ENCODE measurements at places on chromosomes 7 and 10.

DNA sequence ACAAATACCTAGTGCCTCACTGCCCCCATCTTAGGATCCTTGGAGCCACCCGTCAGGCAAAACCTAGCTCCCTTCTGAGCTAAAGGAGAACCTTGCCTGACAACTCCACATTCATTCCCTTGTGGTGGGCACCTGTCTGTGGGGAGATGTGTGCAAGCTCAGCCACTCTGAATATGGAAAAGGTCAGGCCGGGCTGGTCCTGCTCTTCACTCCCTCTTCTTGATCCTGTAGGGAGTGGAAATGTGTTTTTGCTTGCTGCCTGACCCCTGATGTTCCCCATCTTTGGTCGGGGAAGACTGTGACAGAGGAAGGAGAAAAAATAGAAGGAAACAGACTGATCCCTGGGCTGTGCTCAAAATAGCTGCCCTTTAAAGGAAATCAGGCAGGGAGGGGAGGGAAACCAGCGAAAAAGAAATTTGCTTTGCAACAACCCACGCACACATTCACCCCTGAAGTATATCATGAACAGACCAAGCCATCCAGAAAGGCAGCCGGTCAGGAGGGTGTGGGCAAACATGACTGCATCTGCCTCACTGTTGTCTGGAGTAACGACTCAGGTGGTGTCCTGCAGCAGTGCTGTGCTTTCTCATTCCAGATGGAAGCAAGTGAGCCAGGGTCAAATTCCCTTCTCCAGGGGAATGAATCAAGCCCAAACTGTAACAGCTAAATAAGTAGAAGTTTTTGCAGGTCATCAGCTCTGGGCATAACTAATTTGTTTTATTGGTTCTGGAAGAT is 74.0 kb downstream of the SCRN1 start:
- DNase-seq, result no peak

DNA sequence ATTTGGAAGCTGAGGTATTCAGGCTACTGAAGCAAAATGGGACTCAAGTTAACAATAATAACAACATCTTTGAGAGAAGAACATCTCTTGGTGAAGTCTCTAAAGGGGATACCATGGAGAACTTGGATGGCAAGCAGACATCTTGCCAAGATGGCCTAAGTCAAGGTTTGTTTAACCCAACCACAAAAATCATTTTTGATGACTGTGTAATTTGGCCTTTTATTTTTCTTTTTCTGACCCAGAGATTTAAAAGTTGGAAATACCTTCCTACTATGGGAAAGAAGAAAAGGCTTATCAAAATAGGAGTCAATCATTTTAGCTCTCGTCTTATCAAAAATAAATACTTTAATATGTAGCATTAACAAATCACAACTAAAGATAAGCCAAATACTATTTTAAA is 72.4 kb downstream of the PON1 start:
- no peak for DNase-seq

- DNase-seq, result no peak
Observed at GRCh38 chr7:2373124-2373556, 18.5 kb downstream of the EIF3B start.

GRCh38 chr10:71213761-71214440 is 1.5 kb downstream of the UNC5B start:
- peak; percentile 69 for DNase-seq

- no peak for DNase-seq
Observed at GRCh38 chr10:89684604-89685003, 16.8 kb upstream of the KIF20B start.

DNA sequence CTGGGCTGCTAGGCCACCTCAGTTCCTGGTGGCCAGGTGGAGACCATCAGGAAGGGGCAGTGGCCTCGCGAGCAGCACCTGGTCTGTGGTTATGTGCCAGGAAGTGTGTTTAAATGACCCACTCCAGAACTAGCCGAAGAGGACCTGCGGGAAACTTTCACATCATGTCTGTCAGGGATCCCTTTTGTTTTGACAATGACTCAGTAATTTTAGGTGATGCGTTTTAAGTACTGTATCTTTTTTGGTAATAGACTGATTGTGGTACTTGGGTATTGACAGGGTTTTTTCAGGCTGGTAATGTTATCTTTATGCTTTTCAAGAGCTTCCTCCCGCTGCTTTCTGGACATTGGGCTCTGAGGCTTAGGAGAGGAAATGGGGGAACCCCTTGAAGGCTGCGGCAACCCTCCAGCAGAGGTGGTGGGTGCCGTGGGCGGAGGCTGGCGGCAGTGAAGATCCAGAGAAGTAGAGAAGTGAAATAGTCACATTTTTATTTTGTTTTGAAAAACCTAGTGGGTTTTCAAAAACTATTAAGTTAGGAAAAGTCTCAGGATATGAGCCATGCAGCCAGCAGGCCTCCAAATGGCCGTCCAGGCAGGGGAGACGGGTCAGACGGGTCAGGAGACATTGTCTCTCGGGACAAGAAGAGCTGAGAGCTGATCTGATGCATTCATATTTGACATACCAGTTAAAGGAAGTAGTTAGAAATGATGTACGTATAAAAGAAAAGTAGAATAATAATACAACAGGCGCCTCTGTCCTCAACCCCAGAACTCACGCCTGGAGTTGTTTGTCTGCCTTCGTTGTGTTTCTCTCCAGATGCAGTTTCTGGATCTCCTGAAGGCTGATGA is 27.7 kb downstream of the PPP2R2D start:
- no peak for DNase-seq

GRCh38 chr7:133060004-133060403 is 21.9 kb downstream of the CHCHD3 start:
- no peak for DNase-seq

- DNase-seq, result no peak
Observed at GRCh38 chr10:33798754-33799153, 464.3 kb upstream of the NRP1 start.

DNA sequence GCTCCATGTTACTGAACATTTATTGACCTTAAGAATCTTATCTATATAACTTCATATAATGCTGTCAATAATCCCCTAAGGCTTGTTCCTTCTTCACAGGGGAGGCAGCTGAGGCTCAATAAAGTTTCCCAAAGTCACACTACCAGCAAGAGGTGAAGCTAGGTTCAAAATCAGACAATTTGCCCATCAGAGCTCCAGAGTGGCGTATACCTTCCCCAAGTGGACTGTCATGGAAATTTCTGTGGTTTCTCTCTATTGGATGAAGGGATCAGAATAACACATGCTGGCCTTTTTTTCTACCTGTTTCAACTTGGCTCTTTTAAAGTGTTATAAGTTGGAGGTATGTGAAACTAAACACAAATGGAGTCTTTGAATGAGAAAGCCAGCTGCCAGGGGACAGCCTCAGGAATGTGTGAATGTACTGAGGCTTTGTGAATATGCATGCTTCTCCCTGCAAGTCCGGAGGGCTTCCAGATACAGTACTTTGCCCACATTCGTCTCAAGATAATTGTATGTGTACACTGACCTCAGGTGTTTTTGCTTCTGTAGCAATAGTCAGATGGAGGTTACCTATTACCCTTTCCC is 656.3 kb upstream of the CELF2 start:
- no peak for DNase-seq

DNA sequence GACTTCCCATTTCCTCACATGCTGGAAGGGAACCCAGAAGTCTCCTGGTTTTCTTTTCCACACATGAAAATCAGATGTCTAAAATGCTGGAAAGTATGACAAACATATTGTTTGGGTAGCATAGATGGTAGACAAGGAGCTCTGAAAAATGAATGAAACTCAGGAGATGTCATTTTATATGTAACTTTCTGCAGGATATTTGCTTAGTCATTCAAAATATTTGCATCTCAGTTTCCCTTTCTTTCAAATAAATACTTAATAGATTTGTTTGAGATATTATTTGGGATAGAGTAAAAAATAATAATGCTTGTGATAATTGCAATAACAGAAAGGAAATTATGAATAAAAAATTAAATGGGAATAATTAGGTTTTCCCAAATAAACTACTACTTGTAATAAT is 298.9 kb upstream of the ADARB2 start:
- DNase-seq, result no peak

GRCh38 chr10:86943316-86944030 is 13.9 kb downstream of the MMRN2 start:
- DNase-seq, result no peak

DNA sequence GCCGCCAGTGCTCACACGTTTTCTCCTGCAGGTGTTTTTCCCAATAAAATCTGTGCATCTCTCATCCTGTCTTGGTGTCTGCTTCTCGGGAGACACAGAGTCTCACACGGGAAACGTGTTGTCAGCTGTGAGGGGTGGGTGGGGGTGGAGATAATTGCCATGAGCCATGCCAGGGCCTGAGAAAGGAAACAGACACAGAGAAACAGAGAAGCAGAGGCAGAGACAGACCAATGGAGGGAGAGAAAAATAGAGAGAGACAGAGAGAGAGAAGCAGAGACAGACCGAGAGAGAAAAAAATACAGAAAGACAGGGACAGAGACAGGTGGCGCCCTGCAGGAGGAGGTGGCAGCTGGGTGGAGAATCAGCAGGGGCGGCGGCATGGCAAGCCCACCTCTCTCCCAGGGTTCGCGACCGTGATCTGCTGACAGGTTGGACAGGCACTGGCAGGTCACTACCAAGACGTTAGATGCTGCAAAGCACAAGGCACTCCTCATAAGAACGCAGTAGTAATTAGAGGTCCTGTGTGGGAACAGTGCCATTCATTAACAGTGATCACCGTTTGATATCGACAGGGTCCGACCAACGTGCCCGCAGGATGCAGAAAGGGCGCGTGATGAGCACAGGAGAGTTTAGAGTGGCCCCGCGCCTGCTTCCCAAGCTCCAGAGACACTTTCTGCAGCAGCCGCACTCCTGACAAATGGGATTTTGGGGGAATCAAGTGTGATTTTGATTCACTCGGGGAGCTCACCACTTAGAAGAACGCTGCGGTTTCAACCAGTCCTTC is 70.5 kb upstream of the INSIG1 start:
- no peak for DNase-seq

DNA sequence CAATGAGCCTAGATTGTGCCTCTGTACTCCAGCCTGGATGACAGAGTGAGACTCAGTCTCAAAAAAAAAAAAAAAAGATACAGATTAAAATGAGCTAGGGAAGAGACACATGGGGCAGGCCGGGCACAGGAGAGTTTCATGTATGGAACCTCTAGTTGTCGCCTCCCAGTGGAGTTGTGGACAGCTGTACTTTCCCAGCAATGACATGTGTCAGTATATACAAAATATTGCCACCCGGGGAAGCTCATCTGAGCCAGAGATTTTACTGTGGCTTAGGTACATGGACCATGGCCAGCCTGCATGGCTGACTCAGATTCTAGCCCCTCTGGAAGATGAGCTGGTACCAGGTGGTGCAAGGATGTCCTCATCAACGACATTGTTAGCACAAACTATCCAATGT is 87.4 kb downstream of the COL26A1 start:
- DNase-seq, result no peak

- DNase-seq, result no peak
Observed at GRCh38 chr10:69703256-69703655, 73.2 kb downstream of the FAM241B start.

DNA sequence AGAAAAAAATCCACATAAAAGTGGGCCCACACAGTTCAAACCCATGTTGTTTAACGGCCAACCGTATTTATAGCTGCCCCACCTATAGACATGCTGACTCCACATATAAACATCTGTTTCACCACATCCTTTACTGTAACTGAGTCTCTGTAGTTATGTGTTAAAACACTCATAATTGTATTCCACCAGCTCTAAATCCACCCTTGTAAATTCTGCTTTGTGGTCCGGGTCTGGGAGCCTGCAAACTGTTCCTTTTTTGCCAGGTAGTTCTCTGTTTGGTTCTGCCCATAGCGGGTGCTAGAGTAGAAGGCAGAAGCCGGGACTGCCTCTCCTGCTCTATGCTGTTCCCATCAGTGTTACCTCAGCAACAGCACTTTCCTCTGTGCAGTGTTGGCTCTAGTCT is 20.2 kb upstream of the FHIP2A start:
- DNase-seq, result no peak

GRCh38 chr7:73936967-73937366 is 76.0 kb downstream of the TMEM270 start:
- DNase-seq, result no peak

- no peak for DNase-seq
Observed at GRCh38 chr7:72286519-72286918, 125.6 kb downstream of the CALN1 start.

DNA sequence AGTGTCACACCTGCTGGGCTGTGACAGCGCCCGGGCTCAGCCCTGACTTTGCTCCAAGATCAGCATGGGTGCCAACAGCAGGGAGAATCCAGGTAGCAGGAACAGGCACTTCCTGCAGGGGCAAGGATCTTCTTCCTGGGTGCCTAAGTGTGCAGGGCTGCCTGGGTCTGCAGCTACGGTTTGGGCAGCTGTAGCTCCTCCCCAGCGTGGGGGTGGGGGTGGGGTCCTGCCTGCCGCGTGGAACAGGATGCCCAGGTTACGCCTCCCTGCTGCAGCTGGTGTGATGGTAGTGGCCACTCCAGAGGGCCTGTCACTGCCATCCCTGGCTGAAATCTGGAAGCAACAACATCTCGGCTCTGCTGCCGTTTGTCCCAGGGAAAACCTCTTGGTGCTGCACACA is 269.3 kb downstream of the DNAJB6 start:
- DNase-seq, result no peak

GRCh38 chr7:140876519-140877248 is 48.0 kb downstream of the BRAF start:
- DNase-seq, result no peak

- no peak for DNase-seq
Observed at GRCh38 chr10:43610636-43611035, 4.4 kb downstream of the ZNF485 start.

DNA sequence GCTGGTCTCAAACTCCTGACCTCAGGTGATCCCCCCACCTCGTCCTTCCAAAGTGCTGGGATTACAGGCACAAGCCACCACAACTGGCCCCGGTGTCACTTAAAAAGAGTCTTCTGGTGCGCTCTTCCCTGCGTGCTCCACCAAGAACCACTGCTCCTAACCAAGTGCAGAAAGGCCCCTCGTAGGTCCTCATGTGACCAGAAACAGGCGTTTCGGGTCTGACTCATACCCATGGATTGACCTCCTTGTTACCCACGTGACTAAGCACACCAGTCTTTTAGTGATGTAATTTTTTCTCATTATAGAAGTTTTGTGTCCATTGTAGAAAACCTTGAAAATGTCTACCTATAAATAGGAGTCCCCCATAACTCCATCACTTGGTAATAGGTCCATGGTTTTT is 13.9 kb downstream of the FKBP6 start:
- no peak for DNase-seq

DNA sequence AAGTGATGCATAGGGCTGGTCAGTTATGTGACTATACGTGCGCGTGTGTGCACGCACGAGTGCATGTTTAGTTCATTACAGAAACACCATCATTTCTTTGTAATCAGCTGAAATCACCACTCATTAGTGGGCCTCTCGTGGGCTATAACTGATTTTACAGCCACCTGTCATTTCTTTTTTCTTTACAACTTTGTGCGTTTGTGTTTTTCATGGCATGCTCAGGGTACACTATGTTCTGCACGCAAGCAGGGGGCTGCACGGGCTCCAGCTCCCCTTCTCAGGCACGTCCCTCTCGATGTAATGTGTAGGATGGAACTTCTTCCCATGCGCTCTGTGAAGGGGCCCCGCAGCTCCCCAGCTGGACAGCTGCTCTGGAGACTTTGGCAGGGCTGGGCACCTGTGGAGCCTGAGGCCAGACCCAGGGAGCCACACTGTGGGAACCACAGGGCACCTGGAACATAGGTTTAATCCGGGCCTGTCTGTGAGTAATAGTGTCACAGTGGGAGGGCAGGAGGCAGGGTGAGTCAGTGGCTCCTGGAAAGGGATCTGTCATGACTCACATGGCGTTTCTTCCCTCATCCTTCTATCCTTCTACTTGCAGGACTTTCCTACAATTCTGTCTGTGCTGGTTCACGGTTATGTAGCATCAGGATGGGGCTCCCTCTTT is 4.9 kb downstream of the GCK start:
- DNase-seq, result no peak

Measured in right kidney (tissue), 9 donors.